Left lung (tissue), 14 donors: ENCODE measurements at places on chromosomes 2 and 18. TPM values are rescaled to one million over a fixed set of nuclear protein-coding genes. Genes with fewer than 3 reads are reported as not detected.

The PDCD1 gene
- 1.1 TPM for total RNA-seq

The SOS1 gene
- total RNA-seq = 36.6 TPM

The MEIS1 gene
- total RNA-seq = 57.6 TPM

DNA sequence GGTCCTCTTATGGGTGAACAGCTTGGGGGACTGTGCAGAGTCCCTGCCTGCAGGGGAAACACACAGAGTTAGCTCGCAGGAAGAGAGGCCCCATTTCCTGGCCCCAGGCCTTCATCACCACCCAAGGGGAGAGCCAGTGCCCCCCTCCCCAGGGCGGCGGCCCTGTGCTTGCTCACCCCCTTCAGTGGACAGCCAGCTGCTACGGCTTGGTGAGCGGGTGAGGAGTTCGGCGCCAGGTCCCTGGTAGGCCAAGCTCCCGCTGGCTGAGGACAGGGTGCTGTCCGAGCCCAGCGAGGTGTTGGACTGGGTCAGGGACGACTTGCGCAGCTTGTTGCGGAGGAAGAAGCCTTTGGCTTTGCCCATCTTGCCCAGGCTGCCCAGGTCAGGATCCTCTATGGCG lies 17.2 kb upstream of the SFXN5 start:
- H3K36me3 ChIP-seq = peaks cover 26% of the 10 kb centered on the region
- H3K27me3 ChIP-seq = no peaks in the 10 kb centered on the region
- DNase-seq = no peak
- H3K4me1 ChIP-seq = peaks cover 11% of the 10 kb centered on the region
- no peak overlapping the region for H3K4me3 ChIP-seq

GRCh38 chr2:121650315-121650930 lies 1.2 kb upstream of the CLASP1 start:
- H3K27me3 ChIP-seq = no peaks in the 10 kb centered on the region
- peaks cover 8% of the 10 kb centered on the region for H3K4me1 ChIP-seq
- peak; percentile 3 for DNase-seq
- H3K27ac ChIP-seq = peak overlapping the region; percentile 95
- peak overlapping the region; percentile 85 for H3K4me3 ChIP-seq

DNA sequence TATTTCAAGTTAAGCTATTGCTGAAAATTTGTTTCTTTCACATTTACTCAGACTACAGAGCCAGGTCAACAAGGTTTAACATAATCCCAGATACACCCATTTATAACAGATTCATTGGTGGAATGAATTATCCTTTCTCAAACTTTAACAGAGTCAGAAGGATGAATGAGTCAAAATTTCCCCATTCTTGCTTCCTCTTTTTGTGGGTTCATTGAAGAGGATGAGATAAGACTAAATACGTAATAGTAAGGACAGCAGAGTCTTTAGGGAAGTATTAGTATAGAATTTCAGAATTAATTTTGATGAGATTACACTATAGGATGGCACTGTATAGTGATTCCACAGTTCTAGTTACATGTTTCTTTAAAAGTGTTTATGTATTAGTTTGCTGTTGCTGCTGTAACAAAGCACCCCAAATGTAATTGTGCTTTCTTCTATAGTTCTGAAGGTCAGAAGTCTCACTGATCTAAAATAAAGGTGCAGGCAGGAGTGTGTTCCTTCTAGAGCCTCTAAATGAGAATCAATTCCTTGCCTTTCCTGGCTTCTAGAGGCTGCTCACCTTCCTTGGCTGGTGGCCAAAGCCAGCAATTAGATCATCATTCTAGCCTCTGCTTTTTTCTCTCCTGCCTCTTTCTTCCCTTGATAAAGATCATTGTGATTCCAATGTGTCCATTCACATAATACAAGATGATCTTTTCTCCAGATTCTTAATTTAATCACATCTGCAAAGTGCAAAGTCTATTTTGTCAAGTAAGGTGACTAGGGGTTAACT lies 309.3 kb upstream of the PIK3C3 start:
- H3K27me3 ChIP-seq = no peaks in the 10 kb centered on the region
- no peak overlapping the region for H3K27ac ChIP-seq
- DNase-seq = no peak
- H3K4me1 ChIP-seq = no peaks in the 10 kb centered on the region
- no peaks in the 10 kb centered on the region for H3K36me3 ChIP-seq
